ENCODE measurements at places on chromosomes 5 and 9. TPM values are rescaled to one million over a fixed set of nuclear protein-coding genes. Genes with fewer than 3 reads are reported as not detected.

CDX1 gene
- not detected for total RNA-seq

UBTD2 gene
- total RNA-seq: 18.7 TPM

SLC34A1 gene
- not detected for total RNA-seq

APBA1 gene
- total RNA-seq: 3.2 TPM

SLC22A4 gene
- 1.7 TPM for total RNA-seq

PLK2 gene
- 179 TPM for total RNA-seq

IFNK gene
- 72.0 TPM for total RNA-seq

NR4A3 gene
- total RNA-seq: 0.04 TPM

SLC34A3 gene
- not detected for total RNA-seq

All from foreskin keratinocyte (primary cell).